Stimulated activated CD8-positive, alpha-beta memory T cell treated with anti-CD3 and anti-CD28 coated beads, Interleukin-2, amount 100 ng/mL, for 1 hour (primary cell): ENCODE measurements at places on chromosomes 2 and 18.

DNA sequence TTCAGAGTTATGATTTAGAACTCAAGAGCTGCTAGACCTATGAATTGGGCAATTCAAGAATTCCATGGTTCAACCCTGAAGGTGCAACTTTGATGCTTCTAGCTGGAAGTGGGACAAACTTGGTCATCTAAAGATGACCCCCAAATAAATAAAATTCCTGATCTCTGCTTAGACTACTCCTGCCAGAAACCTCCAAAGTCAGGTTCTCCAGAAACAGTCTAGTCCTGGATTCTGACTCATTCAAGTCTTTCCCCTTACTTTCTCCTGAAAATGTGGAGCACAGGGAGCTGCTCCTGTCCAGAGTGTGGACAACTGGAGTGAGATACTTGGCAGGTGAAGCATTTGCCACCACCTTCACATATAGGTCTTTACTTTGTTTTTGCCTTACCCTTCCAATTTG lies 557.7 kb upstream of the TNP1 start:
- no peak for DNase-seq

DNA sequence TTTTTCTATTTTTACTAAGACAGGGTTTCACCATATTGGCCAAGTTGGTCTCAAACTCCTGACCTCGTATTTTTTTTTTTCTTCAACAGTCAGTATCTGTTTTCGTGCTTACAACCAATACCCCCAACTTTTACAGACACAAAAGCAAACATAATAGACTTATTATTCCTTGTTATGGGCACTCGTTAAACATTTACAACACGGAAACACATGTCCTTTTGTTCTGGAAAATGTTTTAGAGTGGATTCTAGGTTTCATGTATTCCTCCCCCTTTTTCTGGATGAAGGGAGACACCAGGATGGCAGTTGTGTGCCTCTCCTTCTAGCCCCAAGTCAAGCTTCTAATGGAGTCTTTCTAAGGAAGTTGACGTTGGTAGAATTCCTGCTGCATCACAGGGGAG lies 88.8 kb downstream of the CD226 start:
- DNase-seq = no peak

DNA sequence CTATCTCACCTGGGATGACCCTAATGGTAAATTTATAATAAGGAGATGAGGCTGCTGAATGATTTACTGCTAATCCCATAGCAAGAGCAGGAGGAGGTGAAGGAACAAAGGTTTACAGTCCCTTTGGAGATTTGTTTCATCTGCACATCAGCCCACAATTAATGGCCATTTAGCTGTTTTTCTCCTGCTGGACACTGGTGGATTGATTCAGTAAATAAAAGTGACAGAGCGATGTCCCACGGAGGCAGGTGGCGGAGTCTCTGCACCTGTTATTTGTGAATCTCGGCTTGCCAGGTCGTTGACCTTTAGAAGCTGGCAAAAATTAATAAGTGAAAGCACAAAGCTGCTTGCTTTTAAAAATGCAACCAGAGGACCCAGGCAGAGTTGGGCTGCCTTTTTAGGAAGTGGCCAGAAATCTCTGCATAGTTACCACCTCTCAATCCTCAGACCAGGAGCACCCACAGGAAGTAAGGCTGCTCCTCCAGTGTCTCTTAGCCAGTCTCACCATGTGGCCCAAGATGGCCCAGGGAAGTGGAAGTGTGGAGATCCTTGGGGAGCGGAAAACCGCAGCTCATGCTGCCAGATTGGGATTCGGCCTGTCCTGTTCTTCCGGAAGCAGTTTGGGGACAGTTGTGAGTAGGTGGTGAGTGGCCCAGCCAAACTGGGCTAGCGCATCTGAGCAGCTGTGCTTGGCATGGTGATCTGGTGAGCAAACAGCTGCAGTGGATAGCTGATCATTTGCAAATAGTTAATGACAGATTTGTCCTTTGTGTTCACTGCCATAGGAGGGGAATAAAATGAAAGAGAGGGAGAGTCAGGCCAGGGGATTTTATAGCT lies 1005.7 kb upstream of the PIK3C3 start:
- no peak for DNase-seq

DNA sequence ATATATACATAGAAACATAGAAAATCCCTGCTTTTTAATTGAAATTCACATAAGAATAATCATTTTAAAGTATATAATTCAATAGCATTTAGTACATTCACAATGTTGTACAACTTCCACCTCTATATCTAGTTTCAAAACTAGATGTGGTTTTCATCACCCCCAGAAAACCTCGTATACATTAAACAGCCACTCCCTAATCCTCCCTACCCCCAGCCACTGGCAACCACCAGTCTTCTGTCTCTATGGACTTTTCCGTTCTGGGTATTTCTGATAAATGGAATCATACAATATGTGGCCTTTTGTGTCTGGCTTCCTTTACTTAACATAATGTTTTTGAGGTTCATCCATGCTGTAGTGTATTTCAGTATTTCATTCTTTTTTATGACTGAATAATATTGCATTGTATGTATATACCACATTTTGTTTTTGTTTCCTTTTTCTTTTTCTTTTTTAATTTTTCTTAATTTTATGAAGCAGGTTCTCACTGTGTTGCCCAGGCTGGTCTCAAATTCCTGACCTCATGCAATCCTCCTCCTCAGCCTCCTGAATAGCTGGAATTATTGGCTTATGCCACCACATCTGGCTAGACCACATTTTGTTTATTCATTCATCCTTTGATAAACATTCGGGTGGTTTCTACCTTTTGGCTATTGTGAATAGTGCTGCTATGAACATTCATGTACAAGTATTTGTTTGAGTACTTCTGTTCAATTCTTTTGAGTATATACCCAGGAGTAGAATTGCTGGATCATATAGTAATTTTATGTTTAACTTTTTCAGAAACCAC lies 50.6 kb upstream of the RNF152 start:
- no peak for DNase-seq

GRCh38 chr2:191797500-191797899 lies 49.4 kb downstream of the CAVIN2 start:
- DNase-seq = no peak

GRCh38 chr2:231910771-231911170 lies 15.4 kb downstream of the NPPC start:
- DNase-seq = no peak
